ENCODE measurements at places on chromosomes 2 and 18. TPM values are rescaled to one million over a fixed set of nuclear protein-coding genes. Genes with fewer than 3 reads are reported as not detected.

The B4GALT6 gene
- total RNA-seq, result 6.1 TPM

The CD302 gene
- total RNA-seq, result 4.2 TPM

The FRZB gene
- 0.14 TPM for total RNA-seq

The LRP2 gene
- not detected for total RNA-seq

The PELI1 gene
- 16.3 TPM for total RNA-seq

The ADAM23 gene
- total RNA-seq, result 11.6 TPM

The ITPRIPL1 gene
- 1.7 TPM for total RNA-seq

The EVX2 gene
- not detected for total RNA-seq

The SMC6 gene
- 15.3 TPM for total RNA-seq
